CD4-positive, alpha-beta T cell treated with Interleukin-17A for 4 hours (primary cell): ENCODE measurements at places on chromosomes 1 and 21.

DNA sequence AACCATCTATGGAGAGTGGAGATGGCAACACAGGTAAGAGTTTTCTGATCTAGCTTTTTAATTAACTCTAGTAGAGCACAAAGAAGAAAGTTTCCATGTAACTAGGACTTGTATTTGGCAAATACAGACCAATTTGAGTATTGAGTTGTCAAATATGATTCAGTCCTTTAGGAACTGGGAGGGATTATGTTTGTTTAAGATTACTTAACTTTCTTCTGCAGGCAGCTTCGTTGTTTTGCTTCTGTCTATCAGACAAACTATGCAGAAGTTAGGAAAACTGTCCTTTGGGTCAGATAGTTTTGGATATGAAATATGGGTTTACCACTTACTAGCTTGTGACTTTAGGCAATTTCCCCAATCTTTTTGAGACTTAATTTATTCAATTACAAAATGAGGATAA is 111.8 kb downstream of the POU2F1 start:
- DNase-seq = no peak

DNA sequence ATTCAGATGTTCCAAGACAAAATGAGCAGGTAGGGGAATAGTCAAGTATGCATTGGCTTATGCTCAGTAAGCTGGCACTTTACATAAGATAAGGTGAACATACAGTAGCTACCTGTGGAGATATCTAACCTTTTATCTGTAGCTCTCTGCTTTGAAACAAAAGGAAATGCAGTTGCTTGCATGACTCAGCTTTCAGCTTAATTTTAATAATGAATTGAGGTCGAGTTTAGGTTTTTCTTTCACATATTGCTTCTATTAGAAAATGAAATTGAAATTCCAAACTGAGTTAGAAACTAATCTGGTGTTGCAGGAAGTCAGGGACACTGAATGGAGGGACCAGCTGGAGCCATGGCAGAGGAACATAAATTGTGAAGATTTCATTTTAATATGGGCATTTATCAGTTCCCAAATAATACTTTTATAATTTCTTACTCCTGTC is 8.3 kb downstream of the FRRS1 start:
- no peak for DNase-seq

DNA sequence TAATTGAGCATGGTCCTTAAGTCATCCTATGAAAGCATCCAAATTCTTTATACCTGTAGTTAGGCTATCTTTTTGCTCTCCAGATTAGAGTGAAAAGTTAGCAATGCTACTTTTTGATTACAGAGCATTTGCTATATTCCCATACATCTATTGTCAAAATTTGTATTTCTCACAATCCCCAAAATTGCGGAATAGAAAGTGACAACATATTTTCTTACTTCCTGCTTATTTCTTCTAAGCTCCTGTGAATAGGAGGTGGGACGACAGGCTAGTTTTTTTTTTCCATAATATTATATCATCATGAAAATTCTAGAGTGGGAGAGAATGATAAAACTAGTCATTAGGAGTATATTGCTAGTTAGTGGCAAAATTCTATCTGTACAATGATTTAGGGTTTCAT is 264.0 kb upstream of the DPYD start:
- no peak for DNase-seq

- peak; percentile 79 for DNase-seq
Observed at GRCh38 chr1:39657923-39658485, 13.9 kb downstream of the NT5C1A start.

DNA sequence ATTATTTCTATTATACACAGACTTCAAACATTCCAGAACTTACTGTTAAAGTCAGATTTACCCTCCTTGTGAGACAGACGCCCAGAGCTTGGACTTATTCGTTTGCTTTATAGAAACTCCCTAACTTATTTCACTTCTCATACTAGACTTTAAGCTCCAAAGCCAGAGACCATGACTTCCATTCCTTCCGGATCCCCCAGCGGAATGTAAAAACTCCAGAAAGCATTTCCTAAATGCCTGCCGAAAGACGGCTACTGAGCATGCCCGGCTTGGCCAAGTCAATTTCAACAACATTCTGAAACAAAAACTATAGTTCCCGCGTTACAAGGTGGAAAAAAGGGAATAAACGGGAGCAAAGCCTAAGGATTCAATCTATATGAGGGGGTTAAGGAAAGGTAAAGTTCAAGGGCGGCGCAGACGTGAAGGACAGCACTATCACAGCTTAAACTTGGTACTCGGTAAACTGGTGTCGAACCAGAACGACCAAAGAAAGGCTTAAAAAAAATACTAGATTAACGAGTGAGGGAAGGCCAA is 1.1 kb downstream of the USP48 start:
- DNase-seq = no peak

GRCh38 chr1:160747717-160748116 is 8.7 kb downstream of the SLAMF7 start:
- DNase-seq = no peak
